ENCODE measurements at places on chromosomes 11 and 22.

DNA sequence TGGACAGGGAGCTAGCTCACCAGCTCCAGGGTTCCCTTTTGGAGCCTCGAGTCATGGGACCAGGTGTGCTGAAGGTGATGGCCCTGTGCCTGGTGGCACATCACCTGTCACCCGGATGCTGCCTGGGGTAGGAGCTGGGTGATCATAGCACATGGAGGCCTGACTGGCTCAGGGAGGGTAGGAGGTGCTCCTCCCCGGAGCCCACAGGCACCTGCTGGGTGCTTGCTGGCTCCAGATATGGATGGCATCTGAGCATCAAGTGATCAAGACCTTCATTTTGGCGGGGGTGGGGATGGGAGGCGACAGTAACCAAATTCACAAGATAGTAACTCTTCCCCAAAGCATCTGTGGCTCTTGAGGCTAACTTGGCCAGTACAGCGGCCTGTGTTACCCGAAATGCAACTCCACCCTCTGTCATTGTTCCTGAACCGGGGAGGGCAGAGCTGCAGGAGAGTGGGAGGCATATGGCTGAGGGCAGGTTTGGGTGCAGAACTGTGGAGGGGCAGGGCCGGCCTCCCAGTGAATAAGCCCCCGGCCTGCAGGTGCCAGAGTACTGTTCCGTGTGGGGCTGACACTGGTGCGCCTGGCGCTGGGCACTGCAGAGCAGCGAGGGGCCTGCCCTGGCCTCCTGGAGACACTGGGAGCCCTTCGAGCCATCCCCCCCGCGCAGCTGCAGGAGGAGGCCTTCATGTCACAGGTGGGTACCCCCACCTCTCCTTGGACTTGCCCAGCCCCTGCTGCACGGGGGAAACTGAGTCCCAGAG, 4.7 kb downstream of the TBC1D10C start:
- no peak for DNase-seq

DNA sequence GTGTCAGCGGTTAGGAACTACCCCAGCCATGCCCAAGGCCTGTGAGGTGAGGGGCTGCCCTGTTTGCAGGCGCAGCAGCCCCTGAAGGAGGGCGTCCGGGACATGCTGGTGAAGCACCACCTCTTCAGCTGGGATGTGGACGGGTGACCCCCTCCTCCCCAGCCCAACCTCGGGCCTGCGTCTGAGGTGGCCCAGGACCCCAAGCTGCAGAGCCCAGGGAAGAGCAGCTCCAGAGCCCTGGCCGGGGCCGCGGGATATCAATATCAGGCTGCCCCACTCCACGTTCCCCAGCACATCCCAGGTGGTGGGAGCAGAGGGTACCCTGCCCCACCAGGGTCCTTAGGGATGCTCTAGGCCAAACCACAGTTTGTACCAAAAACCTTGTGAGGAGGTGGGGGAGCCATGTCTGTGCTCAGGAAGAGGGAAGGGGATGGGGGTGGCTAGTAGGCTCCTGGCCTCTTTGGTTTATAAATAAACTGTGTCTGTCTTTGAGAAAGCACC, 39.3 kb downstream of the SGSM3 start:
- DNase-seq: no peak

- no peak for DNase-seq
These were observed 4.7 kb upstream of the APOL2 start for GRCh38 chr22:36243986-36244385.

DNA sequence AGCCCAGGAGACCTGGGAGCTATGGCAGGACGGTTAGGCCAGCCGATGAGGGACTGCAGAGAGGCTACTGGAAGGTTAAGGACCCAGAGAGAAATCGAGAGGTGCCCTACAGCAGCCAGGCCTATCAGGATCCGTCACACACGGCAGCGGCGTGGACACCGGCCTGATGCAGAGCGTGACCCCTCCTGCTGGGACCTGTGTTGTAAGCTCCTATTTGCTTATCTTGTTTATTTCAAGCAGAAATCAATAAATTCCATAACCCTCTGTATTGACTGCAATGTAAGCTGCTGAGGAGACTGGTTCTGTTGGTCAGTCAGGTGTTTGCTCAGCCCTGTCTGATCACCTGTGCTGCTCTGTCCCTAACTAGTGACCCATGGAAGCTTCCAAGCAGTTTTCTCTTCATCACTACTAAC, 39.9 kb downstream of the PPP2R1B start:
- DNase-seq: no peak

DNA sequence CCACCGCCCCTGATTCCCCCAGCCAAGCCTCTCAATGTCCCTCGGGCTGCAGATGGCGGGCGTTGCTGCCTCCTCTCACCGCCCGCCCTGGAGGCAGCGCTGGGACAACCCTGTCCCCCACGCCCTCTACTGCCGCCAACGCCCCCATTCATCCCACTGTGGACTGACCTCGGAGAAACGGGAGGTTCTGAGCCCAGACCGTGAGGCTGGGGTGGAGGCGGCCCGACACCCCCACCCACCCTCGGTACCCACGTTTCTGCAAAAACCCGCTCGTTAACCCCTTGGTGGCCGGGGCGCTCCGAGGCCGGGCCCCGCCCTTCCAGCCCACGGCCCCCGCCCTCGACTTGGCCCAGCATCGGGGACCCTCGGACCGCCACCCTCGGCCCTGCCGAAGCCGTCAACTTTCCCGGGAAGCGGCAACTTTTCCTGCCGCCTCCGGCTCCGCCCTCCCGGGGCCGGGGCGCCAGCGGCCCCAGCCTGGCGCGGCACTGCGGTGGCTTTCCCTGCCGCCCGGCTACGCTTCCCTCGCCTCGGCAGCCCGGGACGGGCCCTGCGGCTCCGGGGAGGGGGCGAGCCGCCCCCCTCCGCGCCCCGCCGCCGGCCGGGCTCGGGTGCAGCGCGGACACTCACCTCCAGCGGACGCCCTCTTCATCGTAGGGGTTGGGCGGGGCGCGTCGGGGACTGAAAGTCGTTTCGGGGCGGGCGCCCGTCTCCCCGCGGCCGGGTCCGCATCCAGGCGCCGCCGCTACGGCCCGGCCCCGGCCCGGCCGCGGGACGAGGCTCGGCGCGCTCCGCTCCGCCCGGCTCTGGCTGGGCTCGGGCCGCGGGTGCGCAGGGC, 458 bp downstream of the RTN4R start:
- no peak for DNase-seq

- no peak for DNase-seq
These were observed 104.7 kb downstream of the KIAA1671 start for GRCh38 chr22:25057013-25057881.

GRCh38 chr11:41775296-41775695, 315.8 kb upstream of the LRRC4C start:
- DNase-seq: no peak

- no peak for DNase-seq
These were observed 165.1 kb downstream of the MSANTD4 start for GRCh38 chr11:105856954-105857353.

DNA sequence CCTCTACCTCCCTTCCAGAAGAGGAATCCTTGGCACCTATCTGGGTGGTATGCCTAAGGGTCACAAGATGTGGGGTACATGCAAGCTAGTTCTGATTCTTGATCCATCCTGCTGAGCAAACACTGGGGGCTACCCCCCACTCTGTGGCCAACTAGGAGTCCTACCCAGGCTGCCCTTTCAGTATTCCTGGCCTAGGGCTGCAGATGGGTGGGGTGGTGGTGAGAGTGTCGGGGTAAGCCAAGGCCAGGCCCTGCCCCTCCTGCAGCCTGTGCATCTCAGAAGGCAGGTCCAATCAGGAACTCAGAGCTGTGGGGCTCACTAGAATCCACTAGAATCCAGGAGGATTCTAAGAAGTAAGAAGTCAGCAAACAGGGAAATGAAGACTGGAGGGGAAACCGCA, 10.9 kb downstream of the SSH3 start:
- DNase-seq: no peak

GRCh38 chr11:2290351-2290841, 11.3 kb downstream of the C11orf21 start:
- no peak for DNase-seq

- no peak for DNase-seq
These were observed 24.5 kb upstream of the MMP8 start for GRCh38 chr11:102749101-102749722.

- no peak for DNase-seq
These were observed 93.8 kb upstream of the CLPB start for GRCh38 chr11:72528121-72528520.
